ENCODE measurements at places on chromosomes 5 and 9.
A peak's percentile ranks its signal among the peaks of the same experiment; 100 is the strongest.

GRCh38 chr5:74625742-74626241, 14.7 kb downstream of the ENC1 start:
- no peak for DNase-seq

GRCh38 chr5:1640421-1640881, 116.7 kb upstream of the LPCAT1 start:
- no peak for DNase-seq

- DNase-seq, result peak; percentile 73
Measured at GRCh38 chr5:33148076-33148513, 292.7 kb upstream of the TARS1 start.

DNA sequence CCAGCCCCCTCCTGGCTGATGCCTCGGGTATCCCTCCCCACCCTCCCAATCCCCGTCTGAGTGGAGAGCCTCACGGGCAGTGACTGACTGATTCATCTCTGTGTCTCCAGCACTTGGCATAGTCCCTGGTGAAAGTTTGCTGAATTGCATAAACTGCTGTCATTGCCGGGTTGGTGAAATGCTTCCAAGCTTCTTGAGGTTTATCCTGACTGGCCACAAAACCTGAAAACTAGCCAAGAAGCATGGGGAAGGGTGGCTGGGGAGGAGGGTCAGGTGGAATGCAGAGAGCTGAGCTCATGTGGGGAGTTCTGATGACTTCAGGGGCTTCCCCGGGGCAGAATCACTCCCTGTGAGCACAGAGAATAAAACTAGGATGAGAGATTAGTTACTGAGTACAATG, 56.9 kb upstream of the GGTA1 start:
- peak; percentile 48 for DNase-seq

GRCh38 chr5:136174021-136174659, 18.8 kb downstream of the SMIM32 start:
- peak; percentile 27 for DNase-seq

GRCh38 chr5:2139478-2139877, 256.8 kb upstream of the IRX4 start:
- no peak for DNase-seq

DNA sequence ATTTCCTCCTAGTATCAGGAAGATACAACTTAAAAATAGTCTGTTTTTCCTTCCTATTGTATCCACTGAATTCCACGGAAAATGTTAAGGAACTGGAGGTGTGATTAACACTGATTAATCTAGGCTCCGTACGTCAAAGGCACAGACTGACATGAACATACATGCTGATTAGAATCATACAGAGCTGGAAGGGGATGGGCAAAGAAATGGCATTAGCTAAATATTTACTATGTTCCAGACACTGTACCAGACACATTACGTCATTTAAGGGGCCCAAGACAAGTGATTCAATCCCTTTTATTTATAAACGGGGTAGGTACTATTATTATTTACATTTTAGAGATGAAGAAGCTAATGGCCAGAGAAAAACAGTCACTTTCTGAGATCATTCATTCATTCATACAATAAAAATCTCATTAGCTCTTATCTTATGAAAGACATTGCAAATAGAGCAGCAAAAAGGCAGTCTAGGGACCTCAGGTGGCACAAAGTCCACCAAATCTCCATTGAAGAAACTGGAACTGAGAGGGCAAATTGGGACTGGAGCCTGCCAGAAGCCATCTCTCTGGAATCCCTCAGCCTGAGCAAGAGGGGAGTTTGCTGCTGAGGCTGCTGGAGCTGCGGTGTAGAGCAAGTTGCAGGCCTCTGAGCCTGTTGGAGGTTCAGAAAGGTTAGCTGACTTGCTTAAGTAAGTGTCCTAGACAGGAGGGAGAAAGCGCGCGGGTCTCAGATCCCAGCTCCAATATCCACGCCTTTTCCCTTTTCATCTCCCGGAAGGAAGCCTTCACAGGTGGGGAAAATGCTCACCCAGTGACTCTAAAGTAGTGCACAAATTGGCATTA, 1.6 kb upstream of the TGFBR1 start:
- DNase-seq, result no peak

DNA sequence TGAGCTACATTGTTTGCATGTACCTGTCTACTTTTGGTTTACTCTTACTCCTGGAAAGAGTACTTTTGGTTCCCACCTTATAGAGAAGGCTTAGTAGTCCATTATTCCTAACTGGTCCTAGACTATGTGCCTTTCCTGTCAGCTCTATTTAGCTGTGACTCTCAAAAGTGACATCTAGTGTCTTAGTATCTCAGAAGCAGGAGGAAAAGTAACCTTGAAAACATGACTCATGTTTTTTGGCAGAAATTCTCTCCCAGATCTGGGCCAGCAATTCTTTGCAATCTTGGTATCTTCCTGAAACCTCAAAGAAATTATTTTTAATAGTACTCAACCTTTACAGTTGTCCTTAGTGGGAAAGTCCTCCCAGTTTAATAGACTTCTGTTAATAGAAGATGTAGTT, 691.7 kb upstream of the SEMA6A start:
- DNase-seq, result no peak

GRCh38 chr9:131618071-131618479, 72.8 kb downstream of the PRRT1B start:
- DNase-seq, result no peak

DNA sequence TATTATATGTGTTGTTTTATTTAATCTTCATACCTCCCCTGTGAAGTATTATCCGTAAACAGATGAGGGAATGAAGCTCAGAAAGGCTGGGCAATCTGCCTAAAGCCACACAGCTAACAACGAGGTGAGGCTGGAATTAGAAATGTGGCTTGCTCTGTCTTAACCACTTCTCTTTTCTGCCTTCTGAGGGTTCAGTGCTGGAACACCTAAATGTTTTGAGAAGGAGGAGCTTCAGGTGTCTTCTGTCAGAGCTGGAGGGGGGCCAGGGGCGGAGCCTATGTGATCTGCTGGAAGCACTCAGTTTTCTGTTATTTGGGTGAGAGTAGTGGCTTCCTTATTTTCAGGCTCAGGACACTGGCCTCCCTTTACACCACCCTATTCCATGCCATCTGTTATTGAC, 35.0 kb upstream of the ARAP3 start:
- no peak for DNase-seq

- no peak for DNase-seq
Measured at GRCh38 chr5:135537271-135537670, 1.5 kb upstream of the NEUROG1 start.

GRCh38 chr9:126588491-126589168, 25.1 kb upstream of the LMX1B start:
- no peak for DNase-seq

- no peak for DNase-seq
Measured at GRCh38 chr9:92680166-92681119, 10.5 kb upstream of the IPPK start.

- no peak for DNase-seq
Measured at GRCh38 chr9:93860694-93861658, 94.2 kb downstream of the BARX1 start.

DNA sequence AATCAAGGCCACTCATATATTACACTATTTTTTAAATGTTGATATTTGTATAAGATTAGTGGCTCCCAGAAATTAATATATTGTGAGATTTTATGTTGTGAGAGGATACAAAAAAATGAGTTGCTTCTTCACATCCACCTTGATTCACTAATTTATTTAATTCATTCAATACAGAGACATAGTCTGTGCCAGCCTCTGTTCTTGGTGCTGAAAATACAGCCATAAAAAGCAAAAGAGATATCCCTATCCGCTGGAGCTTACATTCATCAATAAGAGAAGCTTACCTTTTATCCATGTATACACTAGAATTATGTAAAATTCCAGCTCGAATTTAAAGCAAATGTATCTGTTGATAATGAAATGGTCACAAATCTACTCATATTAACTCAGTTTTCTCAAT, 92.2 kb upstream of the GABRG2 start:
- no peak for DNase-seq

- DNase-seq, result peak; percentile 32
Measured at GRCh38 chr5:68424799-68425537, 209.4 kb downstream of the PIK3R1 start.

DNA sequence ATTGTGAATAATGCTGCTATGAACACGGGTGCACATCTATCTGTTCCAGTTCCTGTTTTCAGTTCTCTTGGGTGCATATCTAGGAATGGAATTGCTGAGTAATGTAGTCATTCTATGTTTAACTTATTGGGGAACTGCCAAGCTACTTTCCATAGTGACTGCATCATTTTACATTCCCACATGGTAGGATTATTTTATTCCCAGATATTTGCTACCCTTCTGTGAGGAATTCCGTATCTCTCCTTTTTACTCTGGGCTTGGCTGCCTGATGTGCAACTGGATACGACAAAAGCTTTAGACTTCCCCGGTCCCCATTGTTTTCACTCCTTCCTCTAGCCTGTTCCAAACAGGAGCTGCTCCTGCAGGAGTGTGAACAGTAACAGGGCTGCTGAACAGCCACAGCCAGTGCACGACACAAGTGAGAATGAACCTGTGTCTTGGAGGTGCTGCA, 7.2 kb downstream of the TAS2R1 start:
- peak; percentile 82 for DNase-seq

DNA sequence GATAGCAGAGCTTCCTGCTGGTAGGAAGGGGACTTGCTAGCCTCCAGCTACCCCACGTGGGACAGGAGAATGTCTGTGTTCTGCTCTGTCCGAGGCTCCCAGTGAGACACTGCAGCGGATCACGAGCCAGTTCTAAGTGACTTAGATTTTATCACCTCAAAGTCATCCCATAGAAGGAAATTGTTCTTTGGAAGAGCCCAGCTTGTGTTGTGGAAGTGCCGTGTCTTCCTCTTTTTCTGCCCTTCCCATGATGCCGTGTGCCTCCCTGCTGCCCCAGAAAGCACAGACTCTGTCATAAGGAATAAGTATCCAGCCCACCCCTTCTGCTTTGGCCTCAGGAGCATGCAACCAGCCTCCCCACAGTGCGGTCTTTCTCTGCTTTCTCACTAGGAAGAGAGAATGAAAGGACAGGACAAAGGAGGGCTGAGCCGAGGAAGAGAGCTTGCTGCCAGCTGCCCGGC, 35.6 kb downstream of the RUFY1 start:
- DNase-seq, result no peak

DNA sequence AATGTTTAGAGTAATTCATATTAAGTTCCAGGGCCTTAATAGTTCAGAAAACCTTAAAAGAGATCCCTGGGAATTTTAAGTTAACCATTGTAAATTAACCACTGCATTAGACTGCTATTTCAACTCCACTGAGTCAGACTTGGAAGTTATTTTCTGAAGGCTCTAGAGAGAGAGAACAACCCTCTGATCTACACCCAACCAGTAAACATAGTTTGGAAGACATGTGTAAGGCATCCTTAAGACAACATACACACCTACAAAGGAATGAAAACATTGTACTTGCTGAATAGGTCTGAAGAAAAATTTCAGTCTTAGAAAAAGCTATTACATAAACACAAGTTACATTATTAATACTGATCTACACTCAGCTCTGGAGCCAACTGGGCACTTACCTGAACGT, 158.2 kb upstream of the FST start:
- DNase-seq, result no peak

GRCh38 chr5:83049370-83049885, 27.8 kb downstream of the TMEM167A start:
- DNase-seq, result no peak

DNA sequence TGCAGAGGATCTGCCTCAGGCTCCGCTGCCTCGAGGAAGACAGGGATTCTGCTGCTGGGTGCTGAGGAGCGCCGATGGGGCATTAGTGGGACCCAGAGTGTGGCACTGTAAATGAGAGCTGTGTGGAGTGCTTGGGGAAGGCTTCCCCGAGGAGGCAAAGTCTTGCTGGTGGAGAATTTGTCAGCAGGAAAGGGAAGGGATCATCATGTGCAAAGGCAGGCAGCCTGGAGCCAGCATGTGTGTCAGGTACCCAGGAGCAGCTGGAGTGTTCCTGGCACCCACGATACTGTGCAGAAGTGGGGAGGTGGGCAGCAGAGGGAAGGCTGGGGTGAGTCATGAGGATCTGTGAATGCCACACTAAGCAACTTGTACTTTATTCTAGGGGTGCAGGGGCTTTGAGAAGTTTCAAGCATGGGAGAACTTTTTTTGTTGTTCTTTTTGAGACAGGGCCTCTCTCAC, 12.3 kb downstream of the B4GALT7 start:
- no peak for DNase-seq

DNA sequence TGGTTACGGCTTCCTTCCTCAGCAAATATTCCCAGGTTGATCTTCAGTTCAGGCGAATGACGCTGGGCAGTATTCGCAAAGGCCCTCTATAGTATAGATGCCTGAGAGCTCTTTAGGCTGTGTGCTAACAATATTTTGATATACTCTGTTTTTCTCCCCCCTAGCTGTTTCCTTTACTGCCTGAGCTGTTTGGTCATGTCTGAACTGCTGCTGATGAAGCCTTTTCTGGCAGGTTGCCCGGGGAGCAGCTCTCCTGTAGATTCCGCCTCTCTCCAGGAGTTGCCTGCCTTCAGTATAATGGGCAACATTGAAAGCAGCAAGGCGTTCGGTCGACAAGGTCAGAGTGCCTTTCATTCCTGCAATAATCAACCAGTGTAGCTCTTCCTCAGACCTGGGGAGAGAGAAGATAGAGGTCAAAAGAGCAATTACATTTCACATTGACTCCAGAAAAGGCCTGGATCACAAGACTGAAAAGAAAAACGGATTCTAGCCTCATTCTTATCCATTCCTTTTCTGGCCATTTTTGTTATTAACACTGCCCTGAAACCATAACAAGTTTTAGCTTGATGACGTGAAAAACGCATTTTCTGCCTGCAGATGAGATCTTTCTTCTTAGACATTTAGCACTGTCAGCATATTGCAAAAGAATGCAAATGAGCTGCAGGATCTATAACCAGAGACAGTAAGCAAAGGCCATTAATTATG, 60.1 kb upstream of the ZNF608 start:
- DNase-seq, result peak; percentile 25

GRCh38 chr5:601771-602465, 10.2 kb upstream of the CEP72 start:
- no peak for DNase-seq

GRCh38 chr5:14663734-14664269, 716 bp upstream of the OTULIN start:
- no peak for DNase-seq

All from HFF-Myc (cell line).